ENCODE measurements at places on chromosomes 12 and 14.

- DNase-seq, result no peak
Observed at GRCh38 chr14:105478398-105479251, 4.0 kb downstream of the CRIP2 start.

- DNase-seq, result no peak
Observed at GRCh38 chr14:55051165-55051422, 353 bp upstream of the MAPK1IP1L start.

- DNase-seq, result no peak
Observed at GRCh38 chr14:57845802-57846531, 19.9 kb downstream of the SLC35F4 start.

GRCh38 chr14:56273951-56274350, 155.7 kb downstream of the PELI2 start:
- DNase-seq, result no peak

- DNase-seq, result no peak
Observed at GRCh38 chr12:113162102-113163029, 12.8 kb downstream of the CFAP73 start.

- no peak for DNase-seq
Observed at GRCh38 chr12:31796270-31796951, 67.6 kb upstream of the AMN1 start.

- no peak for DNase-seq
Observed at GRCh38 chr14:77219591-77219990, 38.0 kb downstream of the TMEM63C start.

- DNase-seq, result no peak
Observed at GRCh38 chr12:105468464-105468863, 138.0 kb downstream of the C12orf75 start.

DNA sequence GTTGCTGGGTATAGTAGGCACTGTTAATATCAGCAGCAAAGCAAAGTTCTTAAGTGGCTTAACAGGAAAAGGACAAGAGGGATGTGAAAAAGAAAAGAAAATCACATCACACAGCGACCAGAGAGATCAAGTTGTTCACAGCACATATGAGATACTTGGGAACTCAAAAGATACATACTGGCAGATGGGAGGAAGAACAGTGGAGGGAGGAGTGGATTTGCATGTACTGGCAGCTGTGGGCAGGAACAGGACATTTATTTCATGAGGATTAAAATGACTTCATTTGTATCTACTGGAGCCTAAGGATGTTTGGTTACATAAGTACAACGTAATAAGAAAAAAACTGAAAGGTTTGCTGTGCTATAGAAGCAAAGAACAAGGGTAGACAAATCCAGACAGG, 136.5 kb upstream of the IFNG-AS1 start:
- DNase-seq, result no peak

- no peak for DNase-seq
Observed at GRCh38 chr12:51371295-51371953, 19.8 kb downstream of the GALNT6 start.

- no peak for DNase-seq
Observed at GRCh38 chr12:3491938-3492792, 1.2 kb downstream of the PRMT8 start.

DNA sequence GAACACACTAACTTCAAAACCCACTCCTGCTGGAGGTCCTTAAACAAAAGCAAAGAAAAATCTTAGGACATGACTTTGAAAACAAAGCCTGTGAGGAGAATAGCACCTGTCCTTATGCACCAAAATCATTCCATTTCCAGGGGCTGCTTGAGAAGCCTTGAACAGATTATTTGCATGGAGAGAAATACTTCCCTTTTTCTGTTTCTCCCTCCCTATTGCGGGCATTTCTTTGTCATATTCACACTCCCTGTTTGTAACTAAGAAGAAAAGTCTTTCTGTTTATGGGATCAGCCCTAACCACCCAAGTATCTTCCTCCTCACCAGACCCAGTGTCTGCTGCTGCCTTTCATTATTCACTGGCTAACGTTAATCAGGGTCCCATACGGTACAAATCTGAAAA, 218.8 kb downstream of the DPF3 start:
- no peak for DNase-seq

- DNase-seq, result no peak
Observed at GRCh38 chr12:59040656-59041055, 120.4 kb upstream of the LRIG3 start.

DNA sequence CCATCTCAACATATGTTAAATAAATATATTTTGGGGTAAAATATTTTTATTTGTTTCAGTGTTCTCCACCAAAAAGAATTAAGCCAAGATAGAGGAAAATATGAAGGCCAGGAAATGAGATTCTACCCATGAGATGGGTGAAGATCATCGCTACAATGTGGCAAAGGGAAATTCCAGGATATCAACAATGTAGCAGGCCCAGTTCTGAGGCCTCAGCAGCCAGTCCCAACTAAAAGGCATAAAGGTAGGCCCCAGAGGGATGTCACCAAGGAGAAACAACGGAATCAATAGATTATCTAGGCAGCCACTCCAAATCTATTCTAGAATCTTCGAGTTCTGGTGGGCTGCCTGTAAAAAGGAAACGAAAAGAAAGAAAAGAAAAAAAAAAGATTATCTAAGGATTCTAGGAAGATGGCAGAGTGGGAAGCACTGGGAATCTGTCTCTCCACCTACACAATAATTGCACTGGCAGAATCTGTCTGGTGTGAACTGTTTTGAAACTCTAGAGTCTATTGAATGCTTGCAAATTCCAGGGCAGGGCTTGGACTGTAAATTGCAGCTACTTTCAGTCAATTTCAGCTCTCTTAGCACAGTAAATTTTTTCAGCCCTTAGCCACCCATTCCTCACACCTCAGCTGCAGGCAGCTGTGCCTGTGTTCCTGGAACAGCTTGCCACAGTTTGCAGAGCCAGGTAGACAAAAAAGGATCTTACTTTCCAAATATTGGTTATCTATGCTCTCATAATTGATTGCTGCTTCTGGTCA, 33.1 kb upstream of the MMP19 start:
- no peak for DNase-seq

DNA sequence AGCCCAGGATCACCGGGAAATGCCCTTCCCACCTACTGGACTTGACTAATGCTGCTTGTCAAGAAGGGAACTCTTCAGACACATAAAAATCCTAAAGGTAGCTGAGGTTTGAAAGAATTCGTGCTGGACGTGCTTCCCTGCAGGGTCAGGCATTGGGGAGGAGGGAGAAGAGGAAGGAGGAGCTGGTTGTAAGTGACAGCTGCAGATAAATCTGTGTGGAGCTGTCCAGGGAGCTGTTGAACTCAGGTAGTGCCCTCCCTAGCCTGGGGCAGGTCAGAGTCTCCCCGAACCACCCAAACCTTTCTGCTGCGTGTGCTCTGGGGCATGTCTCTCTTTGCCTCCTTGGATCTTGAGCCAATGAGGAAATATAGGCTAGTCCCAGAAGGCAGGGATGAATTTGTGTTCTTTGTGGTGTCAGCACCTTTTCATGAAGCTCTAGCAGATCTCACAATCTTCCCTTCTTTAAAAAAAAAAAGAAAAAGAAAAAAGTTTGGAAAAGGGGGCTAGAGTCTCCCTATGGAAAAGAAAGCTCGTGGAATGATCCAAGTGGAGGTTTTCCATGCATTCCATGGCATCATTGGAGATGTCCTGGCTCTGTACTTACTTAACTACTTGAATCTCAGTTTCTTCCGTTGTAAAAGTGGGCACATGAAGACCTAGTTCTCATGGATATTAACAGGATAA, 23.6 kb upstream of the FOS start:
- no peak for DNase-seq

DNA sequence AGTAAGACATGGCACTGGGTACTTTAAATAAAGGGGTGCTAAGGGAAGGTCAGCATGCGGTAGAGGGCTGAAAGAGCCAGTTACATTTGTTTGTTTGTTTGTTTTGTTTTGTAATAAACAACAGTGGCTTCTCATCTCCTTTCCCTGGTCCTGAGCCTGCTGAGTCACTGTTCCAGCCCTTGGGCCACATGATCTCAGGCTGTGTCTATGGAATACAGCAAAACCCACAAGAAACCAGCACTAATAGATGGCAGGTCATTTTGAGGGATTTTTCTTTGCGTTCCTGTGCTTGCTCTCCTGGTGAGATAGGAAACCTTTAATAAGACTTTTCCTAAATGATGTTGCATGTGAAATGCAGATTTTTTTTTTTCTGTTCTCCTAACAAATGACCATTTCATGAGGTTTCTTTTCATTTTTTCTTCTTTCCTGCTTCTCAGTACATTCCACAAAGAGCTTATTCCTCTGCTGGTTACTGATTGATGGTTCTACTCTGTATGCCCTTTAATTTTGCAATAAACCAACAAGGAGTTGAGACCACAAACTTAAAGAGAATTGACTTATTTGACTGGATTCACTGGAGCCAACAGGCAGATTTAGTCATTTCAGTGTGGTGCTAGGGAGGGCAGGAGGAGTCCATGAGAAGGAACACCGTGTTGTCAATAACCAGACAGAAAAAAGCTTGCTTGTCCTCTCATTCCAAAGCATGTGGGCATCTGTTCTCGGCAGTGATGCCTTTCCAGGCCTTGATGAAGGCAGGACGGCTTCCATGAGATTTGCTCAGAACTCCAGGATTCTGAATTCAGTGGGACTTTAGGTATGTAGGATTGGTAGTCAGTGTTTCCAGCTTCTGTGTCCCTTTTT, 459.2 kb downstream of the RAD51B start:
- no peak for DNase-seq

DNA sequence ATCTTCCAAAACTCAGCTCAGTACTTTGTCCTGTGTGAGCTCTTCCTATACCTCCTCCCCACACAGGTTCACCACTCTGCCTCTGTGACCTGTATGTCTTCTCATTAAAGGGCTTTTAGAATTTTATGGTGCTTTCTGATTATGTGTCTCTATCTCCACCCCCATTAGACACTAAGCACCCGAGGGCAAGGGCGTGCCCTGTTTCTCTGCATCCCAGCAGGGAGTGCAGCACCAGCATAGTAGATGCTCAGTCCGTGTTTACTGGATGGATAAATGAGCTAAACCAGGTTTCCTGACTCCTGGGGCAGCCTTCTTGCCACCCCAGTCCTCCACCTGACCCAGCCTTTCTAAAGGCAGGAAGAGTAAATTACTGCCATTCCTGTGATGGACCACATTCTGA, 333.8 kb downstream of the CACNA1C start:
- DNase-seq, result no peak

GRCh38 chr12:98845957-98846356, 200.9 kb downstream of the APAF1 start:
- DNase-seq, result no peak

GRCh38 chr14:104933746-104934733, 9.4 kb downstream of the PLD4 start:
- no peak for DNase-seq

DNA sequence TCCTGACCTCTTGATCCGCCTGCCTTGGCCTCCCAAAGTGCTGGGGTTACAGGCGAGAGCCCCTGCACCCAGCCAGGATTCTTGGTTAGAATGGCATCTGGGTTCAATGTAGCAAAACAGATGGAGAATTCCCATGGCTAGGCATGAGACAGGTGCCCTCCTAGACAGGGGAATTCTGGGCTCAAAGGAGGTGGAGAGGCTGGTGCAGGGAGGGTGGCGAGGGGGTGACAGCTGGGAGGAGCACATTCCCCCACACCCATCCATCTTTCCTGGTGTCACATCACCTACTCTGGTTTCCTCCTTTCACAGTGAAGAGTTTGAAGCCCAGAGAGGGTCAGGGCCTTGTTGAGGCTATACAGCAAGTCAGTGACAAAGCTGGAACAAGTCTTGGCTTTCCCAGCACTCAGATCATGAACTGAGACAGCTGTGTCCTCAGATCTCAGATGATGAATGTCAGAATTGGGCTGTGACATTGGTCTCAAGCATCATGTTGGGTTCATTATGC, 2.8 kb downstream of the SERPINA1 start:
- no peak for DNase-seq

DNA sequence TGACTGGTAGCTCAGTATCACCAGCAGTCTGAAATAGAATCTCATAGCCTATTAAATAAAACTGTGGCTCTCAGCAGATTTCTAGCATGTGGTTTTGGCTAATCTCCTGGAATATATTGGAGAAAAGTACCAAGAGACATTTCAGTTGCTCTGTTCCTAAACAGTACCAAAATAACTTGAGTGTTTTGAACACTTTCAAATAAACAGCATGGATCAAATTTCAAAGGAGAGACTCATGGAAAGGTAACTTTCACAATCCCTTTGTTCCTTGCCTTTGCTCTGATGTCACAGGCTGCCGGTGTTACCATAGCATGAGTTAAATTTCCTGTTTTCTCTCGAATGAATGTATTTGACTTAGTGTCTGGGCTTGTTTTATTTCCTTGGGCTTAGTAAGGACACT, 3.4 kb downstream of the ARG2 start:
- no peak for DNase-seq

DNA sequence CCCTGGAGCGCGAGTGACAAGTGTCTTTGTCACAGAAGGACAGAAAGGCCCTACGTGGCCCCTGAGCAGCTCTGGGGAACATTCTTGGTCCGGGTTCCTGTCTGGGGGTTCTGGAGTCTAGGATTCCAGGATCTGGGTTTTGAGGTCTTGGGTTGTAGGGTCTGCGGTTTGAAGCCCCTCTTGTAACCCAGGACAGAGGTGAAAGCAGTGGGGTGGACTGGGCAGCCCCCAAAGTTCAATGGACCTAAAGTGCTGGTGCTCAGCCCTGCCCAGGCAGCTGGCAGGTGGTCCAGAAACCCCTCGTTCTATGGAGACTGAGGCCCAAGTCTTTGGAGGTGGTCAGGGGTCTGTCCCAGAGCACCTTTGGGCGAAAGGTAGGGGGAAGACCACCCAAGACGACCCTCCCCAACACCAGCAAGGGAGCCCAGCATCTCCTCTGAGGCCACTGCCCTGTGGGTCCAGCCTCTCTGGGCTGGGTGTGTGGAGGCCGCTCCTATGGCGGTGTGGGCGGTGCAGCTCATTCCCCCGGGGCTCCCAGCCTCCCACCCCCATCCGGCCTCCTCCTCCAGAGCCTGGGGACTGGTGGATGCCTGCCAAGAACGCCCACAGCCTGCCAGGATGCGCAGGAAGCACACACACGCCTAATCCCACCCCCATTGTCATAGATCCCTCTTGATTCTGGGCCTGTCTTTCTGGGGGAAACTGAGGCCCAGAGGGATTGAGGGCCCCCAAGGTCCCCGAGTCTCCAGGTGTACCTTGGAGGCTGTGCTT, 30.2 kb upstream of the ANKRD9 start:
- DNase-seq, result no peak

GRCh38 chr12:6069437-6070093, 54.9 kb downstream of the VWF start:
- DNase-seq, result no peak

DNA sequence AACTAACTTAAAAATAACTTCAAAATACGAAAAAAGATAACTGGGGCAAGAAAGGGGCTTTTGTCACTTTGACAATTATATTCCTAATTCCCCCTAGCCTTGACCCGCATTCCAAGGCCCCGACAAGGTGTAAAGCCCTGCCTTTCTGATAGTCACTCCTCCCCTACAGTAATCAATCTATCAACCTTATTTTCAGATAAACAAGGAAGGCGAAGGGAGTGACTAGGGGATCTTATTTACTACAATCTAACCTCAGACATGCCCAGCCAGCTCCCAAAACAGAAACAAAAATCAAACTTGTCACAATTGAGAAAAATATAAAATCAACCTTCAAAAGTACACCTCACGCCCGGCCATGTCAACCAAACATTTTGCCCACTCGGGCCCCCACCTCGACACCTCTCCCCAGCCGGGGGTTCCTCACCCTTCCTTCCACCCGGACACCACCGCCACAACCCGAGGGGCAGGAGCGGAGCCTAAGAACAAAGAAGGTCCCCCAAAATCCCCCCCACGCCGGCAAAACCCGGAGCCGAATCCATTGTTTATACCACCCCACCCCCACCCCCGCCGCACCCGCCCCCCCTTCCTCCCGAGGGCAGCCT, 562 bp downstream of the ZFYVE1 start:
- no peak for DNase-seq

GRCh38 chr14:78197051-78197450, 26.9 kb downstream of the NRXN3 start:
- DNase-seq, result no peak
